ENCODE measurements at places on chromosomes 13 and 19.

GRCh38 chr13:64723724-64724123 is 2506.4 kb downstream of the PCDH9 start:
- no peak for DNase-seq

- DNase-seq: peak; percentile 79
Measured at GRCh38 chr19:48310227-48310626, 15.1 kb upstream of the EMP3 start.

DNA sequence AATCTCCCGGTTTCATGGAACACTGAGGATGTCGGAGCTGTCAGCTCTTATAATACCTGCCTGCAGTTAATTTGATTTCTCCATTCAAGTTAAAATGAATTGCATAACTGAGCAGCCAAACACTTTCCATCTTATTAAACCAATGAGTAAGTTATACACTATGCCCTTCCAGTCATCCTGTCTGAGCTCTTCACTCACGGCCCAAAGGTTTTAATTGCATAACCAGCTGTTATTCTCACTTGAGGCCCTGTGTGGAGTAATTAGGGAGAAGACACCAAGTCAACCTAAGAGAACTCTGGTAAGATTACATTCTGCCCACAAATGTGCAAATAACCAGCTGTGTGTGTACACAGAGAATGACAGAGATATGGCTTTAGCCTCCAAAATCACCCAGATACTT is 303.5 kb downstream of the TBC1D4 start:
- no peak for DNase-seq

DNA sequence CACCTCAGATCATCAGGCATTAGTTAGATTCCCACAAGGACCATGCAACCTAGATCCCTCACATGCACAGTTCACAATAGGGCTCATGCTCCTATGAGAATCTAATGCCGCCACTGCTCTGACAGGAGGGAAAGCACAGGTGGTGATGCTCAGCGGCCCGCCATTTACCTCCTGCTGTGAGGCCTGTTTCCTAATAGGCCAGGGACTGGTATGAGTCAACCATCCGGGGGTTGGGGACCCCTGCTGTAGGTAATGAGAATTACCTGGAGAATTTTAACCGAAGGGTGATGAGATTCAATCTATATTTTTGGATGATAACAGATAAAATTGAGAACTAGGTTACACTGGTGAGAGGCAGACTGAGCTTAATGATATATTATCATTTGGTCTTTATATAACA is 101.4 kb downstream of the LACC1 start:
- DNase-seq: no peak

DNA sequence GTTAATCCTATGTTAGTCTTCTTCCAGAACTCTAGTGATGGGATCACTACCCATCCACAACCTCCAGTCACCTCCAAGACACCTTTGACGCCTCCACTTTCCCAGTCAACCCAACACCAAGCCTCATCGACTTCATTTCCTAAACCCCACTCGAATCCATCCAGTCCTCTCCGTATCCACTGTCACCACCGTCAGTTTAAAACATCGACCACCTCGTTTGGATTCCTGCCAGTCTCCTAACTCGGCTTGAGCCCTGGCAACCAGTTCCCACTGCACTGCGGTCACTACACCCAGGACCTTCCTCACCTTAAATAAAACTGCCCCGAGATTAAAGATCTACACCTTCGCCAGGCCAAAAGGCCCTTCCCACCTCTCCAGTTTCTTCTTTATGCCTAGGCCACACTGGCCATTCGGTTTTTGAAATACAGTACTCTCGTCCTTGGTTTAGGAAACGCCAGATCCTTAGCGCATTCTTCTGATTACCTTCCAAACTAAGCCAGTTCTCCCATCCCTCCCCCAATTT is 1.2 kb downstream of the MTIF3 start:
- no peak for DNase-seq

- peak; percentile 55 for DNase-seq
Measured at GRCh38 chr19:19113040-19113626, 25.1 kb downstream of the TMEM161A start.

Data from lung (tissue), 17 donors.